Esophagus squamous epithelium (tissue), 5 donors: ENCODE measurements at places on chromosomes 6 and 20. TPM values are rescaled to one million over a fixed set of nuclear protein-coding genes. Genes with fewer than 3 reads are reported as not detected.

The C6orf132 gene
- 87.8 TPM for total RNA-seq

DNA sequence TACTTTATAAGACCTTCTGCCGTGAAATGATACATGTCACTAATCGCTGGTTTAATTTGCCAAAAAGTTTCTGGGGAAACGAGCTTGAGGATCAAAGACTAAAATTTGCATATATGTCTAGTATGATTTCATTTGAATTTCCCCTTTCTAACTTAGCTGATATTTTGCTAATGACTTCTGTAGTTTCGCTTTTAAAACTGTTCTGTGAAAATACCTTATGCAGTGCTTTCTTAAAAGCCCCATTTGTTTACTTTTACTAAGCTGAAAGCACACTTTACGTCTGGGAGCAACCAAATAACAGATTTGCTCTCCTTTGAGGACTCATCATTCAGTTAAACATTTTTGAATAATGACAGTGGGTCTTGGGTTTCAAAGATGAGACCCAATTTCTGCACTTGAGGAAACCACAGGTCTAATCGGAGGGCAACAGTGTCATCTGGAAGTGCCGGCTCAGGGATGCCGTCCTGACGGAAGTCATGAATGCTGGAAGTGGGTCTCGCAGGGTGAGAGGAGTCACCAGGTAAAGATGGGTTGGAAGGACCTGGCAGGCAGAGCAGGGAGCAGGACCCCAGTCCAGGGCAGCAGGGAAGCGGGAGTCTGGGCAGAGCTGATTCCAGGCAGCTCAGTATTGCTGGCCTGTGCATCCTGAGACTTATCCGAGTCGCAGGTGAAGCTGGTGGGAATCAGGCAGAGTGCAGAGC lies 33.2 kb downstream of the PLEKHG1 start:
- no peak for DNase-seq

The MYMX gene
- total RNA-seq, result not detected

GRCh38 chr6:123997223-123997622 lies 193.6 kb downstream of the NKAIN2 start:
- no peak for DNase-seq

- DNase-seq, result no peak
Observed at GRCh38 chr6:162917506-162917905, 189.7 kb downstream of the PACRG start.

DNA sequence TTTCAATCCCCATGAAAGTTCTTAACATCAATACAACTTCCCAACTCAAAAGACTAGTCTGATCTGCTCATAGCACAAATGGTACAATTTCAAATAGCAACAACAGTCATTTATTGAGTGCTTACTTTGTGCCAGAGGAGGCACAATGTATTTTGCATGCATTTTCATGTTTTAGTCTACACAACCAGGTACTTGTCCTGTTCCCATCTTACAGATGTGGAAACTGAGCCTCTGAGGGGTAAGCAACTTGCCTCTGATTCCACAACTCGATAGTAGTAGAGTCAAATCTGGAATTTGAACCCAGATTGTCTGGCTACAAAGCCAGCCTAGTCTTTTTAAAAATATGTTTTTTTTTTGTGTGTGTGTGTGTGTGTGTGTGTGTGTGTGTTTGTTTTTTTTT lies 45.6 kb upstream of the TBC1D7 start:
- no peak for DNase-seq

GRCh38 chr6:15420959-15421438 lies 175.1 kb downstream of the JARID2 start:
- no peak for DNase-seq

DNA sequence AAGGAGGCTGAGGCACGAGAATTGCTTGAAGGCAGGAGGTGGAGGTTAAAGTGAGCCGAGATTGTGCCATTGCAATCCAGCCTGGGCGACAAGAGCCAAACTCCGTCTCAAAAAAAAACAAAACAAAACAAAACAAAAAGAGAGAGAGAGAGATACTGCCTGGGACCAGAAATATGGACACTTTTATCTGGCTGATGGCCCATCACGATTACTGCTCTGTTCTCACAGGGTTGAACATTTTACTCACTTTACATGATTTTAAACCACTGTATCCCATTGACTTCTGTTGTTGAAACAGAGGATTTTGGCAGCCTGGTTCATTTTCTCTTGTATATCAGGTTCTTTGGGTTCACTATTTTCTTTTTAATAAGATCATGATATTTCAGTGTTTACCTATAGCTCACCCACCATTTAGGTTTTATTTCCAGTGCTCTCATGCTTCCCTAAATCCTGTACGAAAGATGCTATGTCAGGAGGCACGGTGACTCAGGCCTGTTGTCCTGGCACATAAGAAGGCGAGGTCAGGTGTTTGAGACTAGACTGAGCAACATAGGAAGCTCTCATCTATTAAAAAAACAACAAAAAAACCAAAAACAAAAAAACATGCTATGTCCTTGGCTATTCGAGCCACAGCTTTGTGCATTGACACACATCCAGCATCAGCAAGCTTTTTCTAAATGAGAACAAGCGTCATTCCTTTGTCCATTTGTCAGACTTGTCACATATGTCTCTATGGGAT lies 34.5 kb upstream of the RREB1 start:
- no peak for DNase-seq

DNA sequence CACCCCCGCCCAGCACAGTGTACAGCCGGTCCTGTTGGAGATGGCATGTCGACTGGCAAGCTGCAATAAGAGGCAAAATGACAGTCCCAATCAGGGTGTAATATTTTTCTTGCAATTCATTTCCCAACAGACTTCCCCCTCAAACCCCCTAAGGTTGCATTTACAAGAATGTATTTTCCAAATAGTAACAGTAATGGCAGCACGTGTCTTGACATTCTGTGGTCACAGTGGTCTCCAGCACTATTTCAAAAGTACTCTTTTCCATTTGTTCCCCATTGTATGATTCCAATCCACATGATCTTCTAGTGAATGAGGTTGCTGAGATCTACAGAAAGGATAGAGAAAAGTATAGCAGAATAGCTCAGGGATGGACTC lies 97.8 kb upstream of the CARMIL1 start:
- DNase-seq, result no peak

DNA sequence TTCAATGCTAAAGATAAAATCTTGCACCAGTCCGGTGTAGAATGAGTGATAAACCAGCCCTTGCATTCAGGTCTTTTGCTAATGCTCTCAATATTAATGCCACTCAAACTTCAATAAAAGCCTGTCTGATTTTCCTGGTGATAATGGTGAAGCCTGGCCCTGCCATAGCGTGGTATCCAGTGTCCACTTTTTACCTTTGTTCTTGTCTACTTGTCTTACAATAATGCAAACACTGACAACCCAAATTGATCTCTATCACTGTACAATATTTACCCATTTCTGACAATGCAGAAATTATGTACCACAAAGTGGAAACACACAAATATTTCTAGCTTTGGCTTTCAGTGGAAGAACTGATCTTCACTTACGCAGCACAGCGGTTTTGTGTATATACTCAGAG lies 189.1 kb downstream of the ZDHHC14 start:
- DNase-seq, result no peak

GRCh38 chr6:7129360-7129759 lies 21.6 kb downstream of the RREB1 start:
- DNase-seq, result no peak

The BPIFB4 gene
- total RNA-seq, result not detected

The BNIP5 gene
- total RNA-seq, result not detected

DNA sequence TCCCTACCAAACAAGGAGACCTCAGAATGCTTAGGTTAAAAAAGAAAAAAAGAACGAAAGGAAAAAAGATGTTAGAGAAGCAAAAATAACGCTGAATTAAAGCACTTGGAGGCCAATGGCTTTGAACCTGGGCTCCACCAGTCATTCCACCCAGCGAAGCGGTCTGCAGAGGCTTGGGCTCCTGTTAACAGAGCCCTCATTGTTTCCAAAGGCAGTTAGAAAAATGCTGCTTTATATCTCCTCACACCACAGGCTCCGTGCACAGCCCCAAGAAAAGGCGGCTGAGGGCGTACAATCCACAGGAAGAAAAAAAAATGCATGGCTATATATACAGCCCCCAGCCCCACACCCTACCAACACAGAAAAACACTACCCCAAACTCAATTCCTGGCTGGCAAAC lies 255.9 kb downstream of the FOXC1 start:
- DNase-seq, result no peak

- DNase-seq, result no peak
Observed at GRCh38 chr6:34792605-34793500, 970 bp downstream of the BLTP3A start.

DNA sequence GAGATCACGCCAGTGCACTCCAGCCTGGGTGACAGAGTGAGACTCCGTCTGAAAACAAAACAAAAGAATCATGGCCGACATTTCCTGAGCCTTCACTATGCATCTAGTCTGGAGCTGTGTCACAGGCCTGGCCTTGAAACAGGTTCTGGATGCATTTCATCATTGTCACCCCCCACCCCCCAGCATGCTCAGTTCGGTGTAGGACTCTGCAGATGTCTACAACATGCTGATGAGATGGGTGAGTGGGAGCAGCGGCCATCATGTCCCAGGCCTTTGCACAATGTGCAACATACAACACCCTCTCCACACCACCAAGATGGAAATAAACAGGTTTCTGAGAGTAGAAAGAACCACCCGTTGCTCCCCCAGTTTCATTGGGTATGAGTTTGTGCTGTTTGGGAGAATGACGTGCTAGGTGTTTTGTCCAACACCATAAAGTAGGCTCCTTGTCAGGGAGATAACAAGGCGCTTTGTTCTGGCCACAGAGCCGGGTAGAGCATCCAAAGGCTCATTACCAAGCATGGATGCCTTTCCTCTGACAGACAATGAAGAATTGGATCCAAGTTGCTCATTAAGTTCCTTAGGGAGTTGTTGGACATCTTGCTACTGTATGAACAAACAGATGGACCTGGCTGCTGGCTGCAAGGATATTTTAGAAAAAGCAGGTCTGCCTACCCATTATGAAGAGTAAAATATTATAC lies 22.1 kb downstream of the SNHG17 start:
- DNase-seq, result no peak

The RNF39 gene
- 3.1 TPM for total RNA-seq

GRCh38 chr6:118980063-118980462 lies 45.1 kb upstream of the MCM9 start:
- no peak for DNase-seq

DNA sequence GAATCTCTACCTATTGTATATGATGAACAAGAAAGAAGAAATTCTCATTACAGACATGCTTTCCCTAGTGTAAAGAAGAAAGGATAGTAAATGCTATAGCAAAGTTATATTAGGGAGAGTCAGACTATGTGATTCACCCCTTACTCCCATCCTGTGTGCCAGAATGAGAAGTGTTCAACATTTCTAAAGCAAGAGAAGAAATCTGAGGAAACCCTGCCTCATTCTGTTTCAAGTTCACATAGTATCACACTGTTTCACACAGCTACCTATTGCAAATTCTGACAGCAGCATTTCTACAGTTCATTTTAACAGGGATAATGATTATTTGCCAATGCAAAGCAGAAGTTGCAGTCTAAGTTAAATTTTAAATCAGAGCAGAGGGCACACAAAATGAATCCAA lies 267.2 kb upstream of the TCF21 start:
- DNase-seq, result no peak

DNA sequence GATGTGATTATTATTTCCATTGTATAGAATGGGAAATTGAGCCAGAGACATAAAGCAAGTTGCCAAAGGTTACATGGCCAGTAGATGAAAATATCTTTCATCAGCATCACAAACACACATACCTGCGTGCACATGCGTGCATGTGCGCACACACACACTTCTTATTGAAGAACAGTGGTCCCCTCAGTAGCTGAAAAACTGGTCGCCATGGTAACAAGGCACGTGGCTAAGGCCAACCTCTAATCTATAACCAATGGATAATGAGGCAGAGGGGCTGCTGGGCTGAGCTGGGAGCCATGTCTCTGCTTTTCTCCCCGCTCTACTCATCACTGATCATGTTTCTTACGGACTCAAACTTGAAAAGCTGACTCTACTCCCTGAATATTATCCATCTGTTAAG lies 60.3 kb downstream of the NRSN1 start:
- no peak for DNase-seq

GRCh38 chr6:29510746-29511300 lies 23.1 kb upstream of the MAS1L start:
- no peak for DNase-seq
